SHP77 (cell line): ENCODE measurements at places on chromosomes 3 and 15.
A peak's percentile ranks its signal among the peaks of the same experiment; 100 is the strongest.

- DNase-seq: peak; percentile 40
Observed at GRCh38 chr15:93030430-93031102, 58.4 kb downstream of the RGMA start.

DNA sequence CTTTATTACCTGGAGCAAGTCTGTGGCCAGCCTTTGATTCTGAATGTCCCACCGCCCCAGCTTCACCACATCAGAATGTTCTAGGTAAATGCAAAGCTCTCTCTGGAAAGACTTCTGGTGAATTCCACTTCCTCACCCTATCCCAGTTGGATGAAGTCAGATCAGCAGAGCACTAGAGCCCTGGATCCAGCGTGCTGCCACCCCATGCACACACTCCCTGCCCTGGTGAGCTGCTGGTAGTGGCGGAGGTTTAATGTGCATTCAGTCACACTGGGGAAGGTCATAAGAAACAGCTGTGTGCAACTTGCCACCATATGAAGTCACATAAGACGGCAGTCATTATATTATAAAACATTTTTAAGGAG is 16.3 kb upstream of the SLC41A3 start:
- DNase-seq: no peak

DNA sequence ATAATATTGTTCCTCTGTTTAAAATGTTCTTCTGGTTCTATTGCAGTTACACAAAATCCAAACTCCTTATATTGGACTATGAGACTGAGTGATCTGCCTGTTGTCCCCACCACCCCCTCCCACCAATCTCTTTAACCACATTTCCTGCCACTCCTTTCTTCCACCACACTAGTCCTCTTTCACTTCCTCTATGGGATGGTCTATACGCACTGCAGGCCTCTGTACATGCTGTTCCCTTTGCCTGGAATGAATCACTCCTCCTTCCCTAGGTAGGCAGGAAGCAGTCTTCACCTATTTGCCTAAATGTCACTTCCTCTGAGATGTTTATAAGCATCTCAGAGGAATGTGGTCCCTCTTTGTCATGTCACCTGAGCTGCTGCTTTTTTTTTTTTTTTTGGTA is 4.0 kb downstream of the MAP2K1 start:
- no peak for DNase-seq

- DNase-seq: no peak
Observed at GRCh38 chr15:77869021-77869895, 208.3 kb downstream of the TBC1D2B start.

DNA sequence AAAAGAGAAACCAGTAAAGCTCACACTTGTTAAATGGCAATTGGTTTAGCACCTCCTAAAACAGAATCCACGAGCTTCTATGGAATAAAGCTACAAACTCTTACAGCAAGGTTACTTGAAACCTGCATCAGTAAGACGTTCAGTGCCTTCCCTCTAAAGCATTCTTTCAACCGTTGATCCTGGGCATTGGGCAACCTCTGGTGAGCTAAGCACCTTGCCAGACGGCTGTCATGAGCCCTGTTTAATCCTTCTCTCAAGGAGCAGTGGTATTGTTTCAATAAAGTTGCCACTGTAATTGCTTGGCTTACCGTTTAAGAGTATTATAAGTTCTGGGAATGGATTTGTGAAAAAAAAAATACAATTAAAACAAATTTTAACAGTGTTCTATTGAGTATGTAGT is 75.0 kb downstream of the COL8A1 start:
- no peak for DNase-seq

DNA sequence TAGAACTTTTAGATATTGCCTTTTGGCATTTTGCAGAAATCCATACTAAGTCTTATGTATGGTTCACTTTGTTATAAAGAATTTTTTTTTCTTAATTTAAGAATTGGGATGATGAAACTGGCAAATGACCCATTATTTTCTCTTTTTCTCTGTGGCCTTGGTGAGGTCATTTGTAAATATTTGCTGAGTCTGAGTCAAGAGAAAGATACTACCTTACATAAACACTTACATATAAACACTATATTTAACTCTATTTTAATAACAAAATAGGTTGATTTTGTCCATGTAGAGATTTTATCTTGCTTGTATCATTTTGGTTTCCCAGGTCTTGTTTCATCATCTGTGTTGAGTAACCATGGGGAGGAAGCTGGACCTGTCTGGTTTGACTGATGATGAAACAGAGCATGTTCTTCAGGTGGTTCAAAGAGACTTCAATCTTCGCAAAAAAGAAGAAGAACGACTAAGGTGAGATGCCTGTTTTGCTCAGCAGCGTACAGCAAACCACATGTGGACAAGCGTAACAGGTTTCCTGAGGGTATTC is 91.1 kb downstream of the MYRIP start:
- DNase-seq: no peak

DNA sequence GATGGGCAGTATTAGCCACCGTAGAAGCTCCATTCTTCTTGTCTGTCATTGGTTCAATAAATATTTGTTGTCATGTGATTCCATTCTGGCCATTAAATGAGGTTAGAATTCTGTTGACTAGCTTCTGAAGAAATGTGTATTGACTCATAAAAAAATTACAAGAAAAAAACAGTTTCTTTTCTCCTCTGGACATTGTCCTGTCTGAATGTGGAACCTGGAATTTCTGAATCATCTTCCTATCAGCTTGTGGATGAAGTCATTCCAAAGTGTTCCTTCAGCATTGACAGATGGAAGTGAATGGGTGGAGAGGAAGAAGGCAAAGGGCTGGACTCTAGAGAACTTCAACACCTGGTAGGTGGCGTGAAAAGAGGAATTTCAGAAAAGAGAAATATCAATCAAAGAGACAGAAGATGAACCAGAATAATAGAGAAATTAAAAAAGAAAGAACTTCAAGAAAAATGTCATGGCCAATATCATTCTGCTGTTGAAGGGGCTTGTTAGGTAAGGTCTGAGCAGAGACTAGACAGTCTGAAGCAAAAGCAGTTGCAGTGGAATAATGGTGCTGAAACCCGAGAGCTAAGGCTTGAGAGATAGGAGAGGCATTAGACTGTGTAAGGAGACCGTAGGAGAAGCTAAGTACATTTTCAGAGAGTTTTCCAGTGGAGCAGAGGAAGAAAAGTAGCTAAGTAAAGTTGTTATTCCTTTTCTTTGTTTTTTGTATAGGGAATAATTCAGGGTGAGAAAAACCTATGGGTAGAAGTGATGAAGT is 806.6 kb downstream of the SQOR start:
- no peak for DNase-seq

DNA sequence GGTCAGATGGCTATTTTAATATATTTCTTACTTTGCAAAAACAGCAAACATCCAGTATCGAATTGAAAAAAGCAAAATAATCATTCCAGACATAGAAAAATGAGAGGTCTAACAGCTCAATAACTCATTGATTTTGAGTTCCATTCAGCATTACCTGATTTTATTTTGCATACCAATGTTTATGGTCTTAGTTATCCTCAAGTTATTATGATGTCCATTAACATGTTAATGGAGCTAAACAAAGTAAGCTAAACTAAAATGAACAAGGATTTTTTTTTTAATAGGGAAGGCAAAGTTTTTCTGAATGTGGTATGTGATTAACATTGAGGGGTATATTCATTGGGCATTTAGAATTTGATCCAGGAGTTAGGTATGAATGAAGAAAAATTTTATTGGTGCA is 13.1 kb downstream of the MYH15 start:
- no peak for DNase-seq

DNA sequence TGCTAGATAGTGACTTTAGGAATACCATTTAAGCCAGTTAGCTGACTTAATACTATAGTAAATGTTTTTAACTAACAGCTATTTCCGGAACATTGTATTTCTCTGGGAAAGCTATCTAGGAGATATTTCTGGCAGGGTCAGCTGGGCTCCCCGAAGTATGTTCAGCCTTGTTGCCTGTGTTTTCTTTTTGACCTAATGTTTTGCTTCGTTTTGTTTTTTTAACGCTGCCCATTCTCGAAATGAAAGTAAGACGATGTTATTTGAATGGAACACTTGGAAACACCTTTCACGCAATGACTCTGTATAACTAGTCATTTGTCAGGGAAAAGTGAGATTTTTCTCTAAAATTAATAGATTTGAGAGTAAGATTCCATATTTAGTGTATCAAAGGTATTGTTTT is 702.9 kb upstream of the NAALADL2 start:
- no peak for DNase-seq

- no peak for DNase-seq
Observed at GRCh38 chr3:165192610-165193192, 3.5 kb downstream of the SLITRK3 start.

DNA sequence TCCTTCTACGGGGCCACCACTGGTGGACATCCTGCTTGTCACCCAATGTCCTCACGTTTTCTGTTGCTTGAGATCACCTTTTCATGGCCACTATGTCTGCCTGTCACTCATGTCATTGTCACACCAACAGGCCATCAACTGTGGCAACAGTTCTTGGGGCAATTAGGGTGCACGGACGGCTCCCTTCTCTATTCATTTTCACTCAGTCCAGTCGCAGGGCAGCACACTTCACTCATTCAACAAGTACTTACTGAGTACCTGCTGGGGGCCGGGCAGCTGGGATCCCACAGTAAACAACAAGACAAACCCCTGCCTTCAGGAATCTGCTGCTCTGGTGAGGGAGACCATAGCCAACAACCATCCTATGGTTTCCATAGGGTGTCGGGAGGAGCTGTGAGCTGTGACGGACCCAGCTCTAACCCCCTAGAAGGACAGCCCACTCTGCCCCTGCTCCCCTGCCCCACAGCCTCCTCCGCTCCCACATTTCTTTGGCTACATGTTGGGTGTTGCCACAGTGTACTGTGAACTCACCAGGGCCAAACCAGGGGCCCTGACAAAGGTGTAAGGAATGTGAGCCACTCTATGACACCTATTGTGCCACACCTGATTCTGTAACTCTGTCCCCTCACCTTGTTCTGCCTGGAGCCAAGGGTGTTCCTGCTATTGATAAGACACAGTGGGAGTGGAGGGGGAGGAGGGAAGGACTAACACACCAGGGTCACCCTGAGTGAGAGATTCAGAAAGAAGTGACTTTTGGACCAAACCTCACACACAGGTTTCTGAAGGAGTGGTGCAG is 1.9 kb downstream of the VILL start:
- DNase-seq: no peak

DNA sequence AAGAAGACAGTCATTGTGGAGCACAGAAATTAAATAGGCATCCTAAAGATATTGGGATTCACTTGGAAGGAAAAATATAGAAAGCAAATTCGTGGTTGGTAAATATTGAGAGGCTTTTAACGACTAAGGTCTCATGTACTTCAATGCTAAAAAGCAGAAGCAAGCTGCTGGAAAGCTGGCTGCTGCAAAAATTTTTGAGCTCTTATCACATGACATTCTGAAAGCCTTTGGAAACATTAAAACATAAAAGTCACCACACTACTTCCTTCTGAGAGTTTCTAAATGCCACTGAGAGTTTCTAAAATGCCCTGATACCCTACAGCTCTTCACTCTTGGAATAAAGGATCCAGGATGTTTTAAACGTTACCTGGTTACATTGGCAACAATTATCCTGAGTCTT is 39.0 kb upstream of the CBLB start:
- no peak for DNase-seq
